CD14-positive monocyte (primary cell): ENCODE measurements at places on chromosomes 4 and X. TPM values are rescaled to one million over a fixed set of nuclear protein-coding genes. Genes with fewer than 3 reads are reported as not detected.
A peak's percentile ranks its signal among the peaks of the same experiment; 100 is the strongest.

DNA sequence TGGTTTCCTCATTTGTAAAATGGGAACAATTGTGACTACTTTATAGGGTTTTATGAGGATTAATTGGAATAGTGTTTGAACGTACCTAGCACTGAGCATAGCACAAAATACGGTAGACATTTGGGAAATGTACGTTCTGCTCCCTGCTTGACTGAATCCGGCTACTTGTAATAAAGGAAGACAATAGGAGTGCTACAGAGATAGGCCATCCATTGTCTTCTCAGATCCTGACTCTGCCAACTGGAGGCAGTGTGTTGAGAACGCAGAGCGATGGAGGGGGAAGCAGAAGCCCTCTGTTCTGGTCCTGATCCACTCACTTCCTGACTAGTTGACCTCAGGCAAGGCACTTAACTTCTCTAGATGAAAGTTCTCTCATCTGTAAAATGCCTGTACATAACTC, 26.4 kb downstream of the ENPP6 start:
- no peak overlapping the region for H3K27ac ChIP-seq
- no peaks in the 10 kb centered on the region for H3K36me3 ChIP-seq
- no peaks in the 10 kb centered on the region for H3K4me1 ChIP-seq
- H3K27me3 ChIP-seq: no peaks in the 10 kb centered on the region
- no peak overlapping the region for H3K4me3 ChIP-seq

DNA sequence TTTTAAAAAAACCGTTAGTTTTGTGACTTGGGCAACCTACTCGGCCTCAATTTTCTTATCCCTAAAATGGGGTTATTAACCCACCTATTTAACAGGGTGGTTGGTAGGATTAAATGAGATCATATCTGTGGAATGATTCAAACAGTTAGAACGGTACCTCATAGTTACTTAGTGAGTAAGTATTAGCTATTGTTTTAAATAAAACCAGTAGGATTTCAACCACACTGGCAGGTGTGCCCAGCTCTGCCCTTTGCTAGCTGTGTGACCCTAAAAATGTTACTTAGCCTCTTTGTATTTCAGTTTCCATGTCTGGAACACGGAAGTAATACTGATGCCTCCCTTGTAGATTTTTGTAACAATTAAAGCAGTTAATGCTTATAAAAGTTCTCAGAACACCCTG, 225.8 kb upstream of the SPRY1 start:
- no peaks in the 10 kb centered on the region for H3K4me1 ChIP-seq
- DNase-seq: no peak
- H3K4me3 ChIP-seq: no peak overlapping the region
- no peaks in the 10 kb centered on the region for H3K27me3 ChIP-seq

DNA sequence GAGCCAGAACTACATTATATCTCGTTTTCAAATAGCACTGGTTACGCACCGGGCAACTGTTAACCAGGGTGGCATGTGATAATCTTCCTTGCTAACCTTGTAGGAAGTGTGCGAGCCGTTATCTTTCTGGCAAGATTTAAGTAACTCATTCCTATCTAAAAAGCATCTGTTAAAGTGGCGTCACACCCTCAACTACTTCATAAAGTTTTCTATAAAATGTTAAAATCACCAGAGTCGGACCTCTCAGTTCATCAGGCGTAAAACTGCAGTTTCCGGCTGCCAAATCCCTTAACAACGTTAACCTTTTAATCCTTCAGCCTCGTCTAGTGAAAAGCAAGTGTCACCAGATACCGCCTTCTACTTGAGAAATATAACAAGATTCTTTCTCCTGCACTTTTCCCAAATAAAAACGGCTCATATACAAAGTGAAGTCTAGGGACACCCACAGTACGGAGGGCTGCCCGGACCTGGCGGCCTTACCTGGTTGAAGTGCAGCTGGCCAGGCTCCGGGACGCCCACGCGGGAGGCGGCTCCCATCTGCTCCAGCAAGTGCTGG, 1.2 kb downstream of the SLC39A8 start:
- peak overlapping the region; percentile 74 for H3K27ac ChIP-seq
- no peaks in the 10 kb centered on the region for H3K36me3 ChIP-seq
- peaks cover 36% of the 10 kb centered on the region for H3K4me1 ChIP-seq
- H3K27me3 ChIP-seq: no peaks in the 10 kb centered on the region
- H3K4me3 ChIP-seq: peak overlapping the region; percentile 81

GRCh38 chr4:75321484-75321883, 192.7 kb downstream of the RCHY1 start:
- H3K4me1 ChIP-seq: no peaks in the 10 kb centered on the region
- no peak overlapping the region for H3K27ac ChIP-seq
- no peak overlapping the region for H3K4me3 ChIP-seq
- H3K27me3 ChIP-seq: no peaks in the 10 kb centered on the region
- no peak for DNase-seq
- H3K36me3 ChIP-seq: no peaks in the 10 kb centered on the region

DNA sequence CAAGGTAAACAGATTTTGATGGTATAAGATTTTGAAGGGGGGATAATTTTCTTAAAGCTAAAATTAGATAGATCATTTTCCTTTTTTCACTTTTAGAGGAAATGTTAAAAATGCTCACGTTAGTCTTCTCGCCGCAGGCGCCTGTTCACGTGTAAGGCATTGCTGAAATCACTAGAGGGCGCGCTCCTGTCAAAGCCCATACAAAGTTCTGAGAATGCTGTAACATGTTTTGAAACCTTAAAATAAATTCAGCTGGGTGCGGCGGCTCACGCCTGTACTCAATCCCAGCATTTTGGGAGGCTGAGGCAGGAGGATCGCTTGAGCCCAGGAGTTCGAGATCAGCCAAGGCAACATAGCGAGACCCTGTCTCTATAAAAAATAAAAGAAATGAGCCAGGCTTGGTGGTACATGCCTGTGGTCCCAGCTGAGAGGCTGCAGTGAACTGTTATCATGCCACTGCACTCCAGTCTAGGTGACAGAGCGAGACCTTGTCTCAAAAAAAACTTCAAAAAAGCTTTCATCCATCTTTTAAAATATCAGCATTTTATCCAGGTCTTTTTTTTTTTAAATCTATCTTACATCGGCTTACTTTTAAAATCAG, 138.0 kb downstream of the RBMX2 start:
- no peaks in the 10 kb centered on the region for H3K36me3 ChIP-seq
- H3K27ac ChIP-seq: no peak overlapping the region
- H3K4me3 ChIP-seq: no peak overlapping the region
- peak; percentile 4 for DNase-seq
- H3K27me3 ChIP-seq: no peaks in the 10 kb centered on the region

- no peak overlapping the region for H3K27ac ChIP-seq
- peak overlapping the region; percentile 52 for H3K4me3 ChIP-seq
- no peak for DNase-seq
- H3K27me3 ChIP-seq: peaks cover 22% of the 10 kb centered on the region
- no peaks in the 10 kb centered on the region for H3K36me3 ChIP-seq
Observed at GRCh38 chr4:95547715-95548471, 880 bp downstream of the UNC5C start.

DNA sequence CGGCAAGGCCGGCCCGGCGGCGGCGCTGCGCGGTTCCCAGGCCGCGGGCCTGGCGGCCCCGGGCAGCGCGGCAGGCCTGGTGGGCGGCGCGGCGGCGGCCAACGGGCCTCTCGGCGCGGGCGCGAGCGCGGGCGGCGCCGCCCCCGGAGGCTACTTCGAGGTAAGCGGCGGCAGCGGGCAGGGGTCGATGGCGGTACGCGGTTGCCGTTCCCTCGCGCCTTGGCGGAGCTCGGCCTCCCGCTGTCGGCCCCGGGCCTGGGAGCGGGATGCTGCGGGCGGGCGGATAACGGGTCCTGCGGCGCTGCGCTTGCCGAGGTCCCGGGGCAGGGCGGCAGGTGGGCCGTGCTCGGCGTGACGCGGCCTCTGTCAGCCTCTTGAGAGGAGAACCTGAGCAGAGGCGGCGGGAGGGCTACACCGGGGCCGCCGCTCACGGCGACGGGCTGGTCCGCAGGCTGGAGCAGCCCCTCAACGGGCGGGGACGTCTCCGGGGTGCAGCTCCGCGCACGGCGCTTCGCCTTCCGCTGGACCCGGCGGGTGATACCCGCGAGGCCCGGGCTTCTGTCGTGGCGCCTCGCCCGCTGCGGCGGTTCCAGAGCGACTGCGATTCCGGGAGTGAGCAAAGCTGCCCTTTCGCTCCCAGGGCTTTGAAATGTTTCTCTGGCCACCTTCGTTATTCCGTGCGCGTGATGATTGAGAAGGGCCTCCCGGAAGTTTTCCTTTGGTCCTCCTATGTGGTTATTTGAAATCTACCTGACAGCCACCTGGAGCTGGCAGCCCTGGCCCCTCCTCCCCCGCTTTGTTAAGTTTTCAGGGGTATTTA, 774 bp downstream of the FAM193A start:
- H3K4me1 ChIP-seq: peaks cover 23% of the 10 kb centered on the region
- peak; percentile 17 for DNase-seq
- H3K27me3 ChIP-seq: no peaks in the 10 kb centered on the region
- H3K36me3 ChIP-seq: no peaks in the 10 kb centered on the region

DNA sequence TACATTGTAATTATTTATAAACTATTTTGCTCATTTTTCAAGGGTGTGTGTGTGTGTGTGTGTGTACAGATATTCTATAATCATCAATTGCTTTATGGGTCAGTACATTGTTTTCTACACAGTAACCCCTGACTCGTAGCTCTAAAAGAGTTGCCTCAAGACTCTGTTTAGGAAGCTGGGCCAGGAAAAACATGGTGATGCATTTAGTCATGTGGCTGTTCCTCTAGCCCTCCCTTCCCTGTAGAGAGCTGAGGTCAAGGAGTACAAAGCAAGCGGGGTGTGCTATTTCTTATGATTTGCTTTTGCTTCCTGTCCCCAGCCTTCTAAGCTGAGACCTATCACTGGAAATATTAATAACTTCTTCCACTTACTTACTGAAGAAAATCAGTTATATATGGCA, 34.8 kb upstream of the SPANXD start:
- H3K4me1 ChIP-seq: no peaks in the 10 kb centered on the region
- DNase-seq: no peak
- no peaks in the 10 kb centered on the region for H3K36me3 ChIP-seq
- no peaks in the 10 kb centered on the region for H3K27me3 ChIP-seq
- H3K4me3 ChIP-seq: no peak overlapping the region
- no peak overlapping the region for H3K27ac ChIP-seq

DNA sequence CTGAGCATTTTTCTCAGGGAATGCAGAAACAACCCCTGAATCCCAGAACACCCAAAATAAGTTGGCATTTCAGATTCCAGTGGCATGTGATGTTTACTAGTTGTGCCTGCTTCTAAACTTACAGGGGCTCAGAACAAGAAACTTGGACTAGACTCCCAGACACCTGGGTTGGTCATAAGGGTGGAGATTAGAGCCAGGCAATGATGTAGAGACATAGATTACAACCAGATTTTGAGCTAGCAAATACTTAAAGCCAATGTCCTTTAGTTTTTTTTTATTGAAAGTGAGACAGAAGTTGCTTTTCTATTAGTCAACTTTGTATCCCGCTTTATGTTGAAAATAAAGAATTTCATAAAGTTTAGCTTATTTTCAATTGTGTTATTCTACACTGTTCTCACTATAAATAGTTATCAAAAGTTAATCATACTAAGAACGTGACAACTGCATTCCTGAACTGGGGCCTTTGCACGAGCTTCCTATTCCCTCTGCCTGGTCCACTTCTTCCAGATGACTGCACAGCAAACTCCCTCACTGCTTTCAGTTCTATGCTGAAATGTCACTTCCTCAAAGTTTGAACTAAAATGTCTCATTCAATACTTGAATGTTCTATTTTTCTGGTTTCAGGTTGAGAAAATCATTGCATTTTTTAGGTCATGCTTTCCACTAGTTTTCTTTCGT, 224.7 kb upstream of the PPP1R2C start:
- H3K27ac ChIP-seq: no peak overlapping the region
- DNase-seq: no peak
- H3K27me3 ChIP-seq: no peaks in the 10 kb centered on the region
- no peaks in the 10 kb centered on the region for H3K4me1 ChIP-seq
- H3K4me3 ChIP-seq: no peak overlapping the region
- no peaks in the 10 kb centered on the region for H3K36me3 ChIP-seq

- DNase-seq: no peak
- H3K4me3 ChIP-seq: no peak overlapping the region
- no peaks in the 10 kb centered on the region for H3K27me3 ChIP-seq
- no peak overlapping the region for H3K27ac ChIP-seq
- no peaks in the 10 kb centered on the region for H3K4me1 ChIP-seq
Observed at GRCh38 chr4:143721317-143721716, 20.8 kb upstream of the FREM3 start.

DNA sequence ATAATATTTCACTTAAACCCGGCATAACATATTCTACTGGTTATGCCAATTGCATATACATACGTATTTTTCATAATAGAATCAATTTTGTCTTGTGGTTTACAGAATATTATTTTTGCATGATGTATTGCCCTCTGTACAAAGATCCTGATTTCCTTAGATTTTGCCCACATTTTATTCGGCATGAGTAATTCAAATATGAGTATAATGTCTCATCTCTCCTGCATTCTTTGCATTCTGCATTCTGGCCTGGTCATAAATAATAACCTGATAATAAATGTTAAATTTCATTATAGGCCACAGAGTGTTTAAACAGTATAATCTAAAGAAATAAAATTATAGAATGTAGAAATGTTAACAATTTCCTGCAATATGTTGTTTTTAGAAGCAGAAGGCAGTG, 205.3 kb downstream of the TLL1 start:
- no peaks in the 10 kb centered on the region for H3K36me3 ChIP-seq
- no peak overlapping the region for H3K27ac ChIP-seq
- no peaks in the 10 kb centered on the region for H3K27me3 ChIP-seq
- H3K4me1 ChIP-seq: no peaks in the 10 kb centered on the region
- no peak overlapping the region for H3K4me3 ChIP-seq
- DNase-seq: no peak

DNA sequence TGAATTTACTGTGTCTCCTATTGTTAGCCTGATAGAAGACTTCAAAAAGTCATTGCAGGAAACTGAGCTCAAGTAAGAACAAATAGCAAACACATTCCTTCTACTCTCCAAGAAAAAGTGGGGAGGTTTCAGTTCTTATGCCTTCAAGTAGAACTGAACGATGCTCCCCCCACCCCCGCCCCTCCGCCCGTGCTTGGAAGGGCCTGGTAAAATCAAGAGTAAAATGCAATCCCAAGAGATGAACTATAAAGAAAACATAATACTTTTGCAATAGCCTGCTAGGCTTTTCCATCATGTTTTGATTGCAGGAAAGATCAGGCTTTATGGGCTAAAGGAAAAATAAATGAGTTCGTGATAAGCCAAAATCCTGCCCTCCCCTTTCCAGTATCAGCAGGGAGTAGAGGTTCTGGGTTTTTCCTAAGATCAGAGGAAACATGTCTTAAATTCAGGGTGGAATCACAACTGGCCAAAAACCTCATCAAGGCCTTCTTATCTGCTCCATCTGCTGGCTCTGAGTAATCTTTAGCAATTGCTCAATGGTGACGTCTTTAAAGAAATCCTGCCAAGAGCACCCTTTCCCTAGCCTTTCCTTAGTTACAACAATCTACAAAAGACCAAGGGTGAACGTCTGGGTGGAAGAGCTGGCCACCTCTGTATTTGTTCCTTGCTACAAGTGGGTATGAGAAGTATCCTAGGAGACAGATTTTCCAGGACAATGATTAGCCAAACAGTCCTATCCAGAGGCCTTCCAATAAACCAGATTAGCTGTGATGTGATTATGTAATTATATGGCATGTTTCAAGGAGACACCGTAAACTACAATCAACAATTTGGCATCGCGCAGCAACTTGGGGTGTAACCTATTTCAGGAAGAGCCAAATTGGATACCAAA, 66.3 kb upstream of the FAM9C start:
- peak; percentile 53 for DNase-seq
- H3K27ac ChIP-seq: no peak overlapping the region
- H3K27me3 ChIP-seq: no peaks in the 10 kb centered on the region
- H3K4me1 ChIP-seq: peaks cover 3% of the 10 kb centered on the region
- H3K4me3 ChIP-seq: no peak overlapping the region

ELF2 gene
- 13.9 and 34.3 TPM in 2 replicates for polyA plus RNA-seq

TCP11X2 gene
- polyA plus RNA-seq: not detected

FBXO8 gene
- polyA plus RNA-seq: 3.8 and 5.4 TPM in 2 replicates

TSPAN7 gene
- polyA plus RNA-seq: not detected

COL4A5 gene
- not detected for polyA plus RNA-seq
